AG10803 (cell line): ENCODE measurements at places on chromosomes 5 and 9.

GRCh38 chr9:121818841-121819427 lies 167.5 kb downstream of the DAB2IP start:
- no peak for DNase-seq

GRCh38 chr9:124771867-124772679 lies 962 bp upstream of the NR6A1 start:
- DNase-seq: peak; percentile 59

DNA sequence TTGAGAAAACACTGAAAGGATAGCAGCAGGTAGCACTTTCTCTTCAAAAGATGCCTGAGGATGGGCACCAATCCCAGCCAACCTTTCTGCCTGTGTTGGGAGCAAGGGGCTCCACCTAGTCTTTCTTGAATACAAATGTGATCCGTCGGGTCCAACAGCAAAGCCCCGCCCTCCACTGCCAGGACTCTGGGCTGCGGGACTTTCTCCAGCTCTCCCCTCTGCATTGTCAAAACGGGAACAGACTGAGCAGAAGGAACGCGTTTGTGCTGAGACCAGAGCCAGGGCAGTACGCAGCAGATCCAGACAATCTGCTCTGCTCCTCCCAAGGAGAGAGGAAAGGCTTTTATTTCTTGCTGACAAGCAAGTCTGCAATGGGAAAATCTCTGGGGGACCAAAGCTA lies 139.7 kb downstream of the SEC61B start:
- no peak for DNase-seq

GRCh38 chr5:173660481-173661280 lies 44.2 kb upstream of the BOD1 start:
- no peak for DNase-seq

- no peak for DNase-seq
Observed at GRCh38 chr9:88018101-88018500, 43.8 kb upstream of the CDK20 start.

- DNase-seq: no peak
Observed at GRCh38 chr5:53035868-53036381, 46.8 kb downstream of the ITGA2 start.

DNA sequence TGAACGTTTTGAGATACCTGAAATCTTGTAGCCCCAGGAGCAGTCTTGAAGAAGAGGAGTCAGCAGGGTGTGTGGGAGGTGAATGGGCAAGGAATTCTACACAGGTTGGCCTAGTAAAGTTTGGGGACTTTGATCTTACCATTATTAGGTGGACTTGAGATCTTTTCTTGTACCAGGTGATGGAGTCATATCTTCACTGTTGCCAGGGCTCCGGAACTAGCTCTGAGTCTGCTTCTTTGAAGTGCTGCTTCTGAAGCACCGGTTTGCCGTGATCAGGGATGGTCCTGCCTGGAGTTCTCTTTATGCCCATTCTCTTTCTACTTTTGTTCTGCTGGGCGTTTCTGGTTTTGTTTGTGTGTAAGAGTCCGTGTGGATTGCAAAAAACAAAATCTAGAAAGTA lies 27.4 kb downstream of the RCL1 start:
- DNase-seq: no peak

GRCh38 chr5:140875085-140876065 lies at the start of gene PCDHA12:
Gene PCDHA12 (plus strand): TSS chr5:140875308. CDS start chr5:140875473, 165 bp downstream.
- DNase-seq: no peak
